H54 (cell line): ENCODE measurements at places on chromosomes 2 and 18.

DNA sequence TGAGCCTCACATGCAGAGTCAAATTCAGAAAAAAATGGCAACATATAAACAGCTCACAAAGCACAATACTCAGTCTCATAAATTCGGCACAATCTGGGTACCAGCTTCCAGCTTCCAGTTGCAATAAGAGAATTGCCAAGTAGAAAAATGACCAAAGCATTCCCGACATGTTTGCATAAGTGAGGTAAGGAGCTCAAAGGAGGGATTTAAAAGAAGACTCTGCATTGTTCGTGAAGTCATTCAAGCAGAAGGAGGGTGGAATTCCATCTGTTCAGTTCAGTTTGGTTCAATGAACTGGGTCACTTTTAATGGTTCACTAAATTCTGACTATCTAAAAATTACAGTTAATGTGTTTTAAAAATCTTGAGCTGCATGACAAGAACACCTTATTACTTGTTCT is 106.7 kb upstream of the KLHL14 start:
- DNase-seq, result no peak

DNA sequence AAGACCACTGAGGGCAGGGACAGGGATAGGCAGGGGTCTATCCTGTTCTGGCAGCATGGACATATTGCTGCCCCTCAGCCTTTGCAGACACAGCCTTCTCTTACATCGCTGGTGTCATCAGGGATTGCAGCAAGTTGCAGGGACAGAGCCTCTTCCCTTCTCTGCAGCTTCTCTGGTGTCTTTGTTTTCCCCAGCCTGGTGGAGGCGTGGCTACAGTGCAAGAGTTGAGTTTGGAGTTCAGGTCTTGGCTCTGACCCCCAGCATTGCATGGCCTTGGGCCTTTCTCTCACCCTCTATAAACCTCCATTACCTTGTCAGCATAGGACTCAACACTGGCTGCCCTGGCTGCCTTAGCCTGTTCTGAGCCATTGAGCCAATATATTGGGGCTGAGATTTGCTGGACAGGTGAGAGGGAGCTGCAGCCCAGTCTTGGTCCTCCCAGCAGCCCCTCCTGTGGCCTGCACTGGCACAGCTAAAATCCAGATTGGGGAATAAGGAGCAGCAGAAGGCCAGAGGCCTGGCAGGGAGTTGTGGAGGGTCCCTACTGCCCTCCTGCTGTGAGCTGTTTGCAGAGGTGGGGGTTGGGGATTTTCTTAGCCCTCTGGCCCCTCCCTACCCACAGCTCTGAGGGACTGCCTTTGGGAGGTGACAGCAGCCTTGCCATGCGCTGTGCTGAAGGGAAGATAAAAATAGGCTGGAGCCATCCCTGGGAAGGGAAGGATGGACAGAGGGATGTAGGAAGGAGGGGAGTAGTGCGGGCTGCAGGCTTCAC is 22.8 kb downstream of the EHD3 start:
- no peak for DNase-seq

DNA sequence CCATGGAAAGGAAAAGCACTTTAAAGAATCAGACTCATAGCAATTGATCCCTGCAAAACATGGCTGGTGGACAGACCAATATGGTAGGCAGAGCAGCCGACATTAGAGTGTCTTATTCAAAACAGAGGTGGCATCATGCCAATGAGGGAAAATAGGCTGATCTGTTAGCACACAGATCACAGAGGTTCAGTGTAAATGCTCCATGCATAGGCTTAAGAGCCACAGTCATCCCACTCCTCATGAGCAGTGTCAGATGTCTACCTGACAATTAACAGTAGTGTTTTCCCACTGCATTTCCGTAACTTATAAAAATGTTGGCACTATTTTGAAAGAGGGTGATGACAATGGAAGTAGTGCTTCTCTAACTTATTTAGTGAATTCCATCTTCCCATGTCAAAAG is 86.7 kb downstream of the SPATS2L start:
- no peak for DNase-seq

- no peak for DNase-seq
Observed at GRCh38 chr2:48527226-48527885, 2.6 kb upstream of the STON1 start.

DNA sequence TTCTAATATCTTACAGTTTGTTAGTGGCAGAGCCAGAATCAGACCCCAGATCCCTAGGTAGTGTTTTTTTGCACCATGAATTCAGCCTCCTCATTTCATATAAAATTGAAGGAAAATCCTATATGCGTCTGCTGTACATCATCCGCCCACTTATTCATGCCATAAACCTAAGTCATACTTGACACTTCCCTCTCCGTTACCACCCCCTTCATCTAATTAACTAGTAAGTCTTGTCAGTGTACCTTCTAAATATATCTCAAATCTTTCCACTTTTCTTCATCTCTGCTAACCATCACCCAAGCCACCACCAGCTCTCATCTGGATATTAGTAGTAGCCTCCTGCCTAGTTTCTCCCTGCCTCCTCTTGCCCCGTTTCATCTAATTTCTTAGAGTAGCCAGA is 248.7 kb upstream of the SIX3 start:
- no peak for DNase-seq

- no peak for DNase-seq
Observed at GRCh38 chr2:9140645-9141044, 66.0 kb upstream of the ASAP2 start.
